SK-N-SH (cell line): ENCODE measurements at places on chromosomes 7 and 10. TPM values are rescaled to one million over a fixed set of nuclear protein-coding genes. Genes with fewer than 3 reads are reported as not detected.

Gene SMKR1
- 5.8 and 8.1 TPM in 2 replicates for polyA plus RNA-seq

Gene MARVELD1
- 53.0 and 53.8 TPM in 2 replicates for polyA plus RNA-seq

Gene HOXA3
- 0.15 TPM in 1 of 2 replicates, not detected in the other for polyA plus RNA-seq

Gene NPY4R2
- not detected in 2 replicates for polyA plus RNA-seq

Gene TUBAL3
- polyA plus RNA-seq, result not detected in 2 replicates

Gene GPR37
- 0.03 TPM in 1 of 2 replicates, not detected in the other for polyA plus RNA-seq

DNA sequence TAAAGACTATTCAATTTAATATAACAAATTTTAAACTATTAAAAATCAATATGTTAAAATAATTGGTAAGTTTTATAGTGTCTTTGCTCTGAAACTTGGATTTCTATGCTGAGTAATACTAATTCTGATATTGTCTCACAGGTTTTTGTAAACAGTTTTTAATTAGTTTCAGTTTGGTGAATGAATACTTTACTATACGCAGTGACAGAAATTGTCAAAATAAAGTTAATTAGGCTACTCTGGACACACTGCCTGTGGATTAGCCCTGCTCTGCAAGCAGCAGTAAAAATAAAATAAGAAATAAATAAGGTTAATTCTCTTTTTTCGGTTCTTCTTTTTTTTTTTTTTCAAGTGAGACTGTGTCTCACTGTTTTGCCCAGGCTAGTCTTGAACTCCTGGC lies 105.3 kb downstream of the ANKRD61 start:
- no peak for DNase-seq

- peak; percentile 24 for DNase-seq
Measured at GRCh38 chr10:76868098-76868977, 769.3 kb downstream of the KCNMA1 start.

DNA sequence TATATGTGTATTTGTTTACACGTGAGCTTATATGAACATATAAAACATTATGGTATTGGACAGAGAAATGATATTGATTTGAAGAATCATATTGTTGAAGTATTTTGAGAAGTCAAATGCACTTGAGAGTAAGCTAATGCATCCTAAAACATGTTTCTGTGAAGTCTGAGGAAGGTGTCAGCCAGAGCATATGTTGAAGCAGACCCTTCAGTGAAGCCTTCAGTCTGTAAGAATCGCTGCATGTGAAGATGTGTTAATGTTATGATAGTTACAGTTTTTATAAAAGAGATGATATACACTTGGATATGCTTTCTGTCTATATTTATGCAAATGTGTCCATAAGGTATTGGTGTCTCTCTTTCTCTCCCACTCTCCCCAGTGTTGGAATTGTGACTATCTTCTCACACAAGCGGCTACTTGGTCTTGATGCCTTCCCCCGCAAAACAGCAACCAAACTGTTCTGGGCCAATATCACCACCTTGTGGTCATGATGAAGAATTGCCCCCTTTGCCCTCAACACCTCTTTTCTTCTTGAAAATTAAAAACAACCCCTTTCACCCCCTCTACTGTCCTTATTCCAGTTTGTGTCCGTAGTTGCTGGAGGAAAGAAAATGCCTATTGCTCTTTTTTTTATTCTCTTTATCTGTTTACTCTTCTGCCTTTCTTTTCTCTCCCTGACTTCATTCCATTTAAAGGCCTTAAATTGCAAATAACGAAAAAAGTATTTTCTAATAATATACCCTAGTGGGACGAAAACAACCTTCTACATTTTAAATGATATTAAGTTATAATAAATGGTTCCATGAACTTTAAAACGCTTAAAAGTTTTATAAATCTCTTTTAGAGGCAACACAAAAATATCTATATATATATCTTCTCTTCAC lies 64.9 kb downstream of the IKZF1 start:
- peak; percentile 57 for DNase-seq

- no peak for DNase-seq
Measured at GRCh38 chr7:46786221-46786954, 795.5 kb downstream of the TNS3 start.

DNA sequence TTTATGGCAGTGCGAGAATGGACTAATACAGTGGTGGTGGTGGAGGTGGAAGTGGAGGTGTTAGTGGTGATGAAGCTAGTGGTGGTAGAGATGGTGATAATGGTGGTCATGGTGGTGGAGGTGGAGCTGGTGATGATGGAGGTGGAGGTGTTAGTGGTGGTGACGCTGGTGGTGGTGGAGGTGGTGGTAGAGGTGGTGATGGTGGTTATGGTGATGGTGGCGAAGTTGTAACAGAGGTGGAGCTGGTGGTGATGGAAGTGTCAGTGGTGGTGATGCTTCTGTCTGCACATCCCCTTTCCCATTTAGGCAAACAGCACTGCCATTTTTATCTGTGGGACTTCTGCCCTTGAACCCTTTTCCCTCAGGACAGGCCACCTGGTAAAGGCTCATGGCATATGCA lies 7.4 kb upstream of the PTPRN2 start:
- no peak for DNase-seq

- no peak for DNase-seq
Measured at GRCh38 chr7:139639563-139639962, 116.1 kb downstream of the CLEC2L start.

DNA sequence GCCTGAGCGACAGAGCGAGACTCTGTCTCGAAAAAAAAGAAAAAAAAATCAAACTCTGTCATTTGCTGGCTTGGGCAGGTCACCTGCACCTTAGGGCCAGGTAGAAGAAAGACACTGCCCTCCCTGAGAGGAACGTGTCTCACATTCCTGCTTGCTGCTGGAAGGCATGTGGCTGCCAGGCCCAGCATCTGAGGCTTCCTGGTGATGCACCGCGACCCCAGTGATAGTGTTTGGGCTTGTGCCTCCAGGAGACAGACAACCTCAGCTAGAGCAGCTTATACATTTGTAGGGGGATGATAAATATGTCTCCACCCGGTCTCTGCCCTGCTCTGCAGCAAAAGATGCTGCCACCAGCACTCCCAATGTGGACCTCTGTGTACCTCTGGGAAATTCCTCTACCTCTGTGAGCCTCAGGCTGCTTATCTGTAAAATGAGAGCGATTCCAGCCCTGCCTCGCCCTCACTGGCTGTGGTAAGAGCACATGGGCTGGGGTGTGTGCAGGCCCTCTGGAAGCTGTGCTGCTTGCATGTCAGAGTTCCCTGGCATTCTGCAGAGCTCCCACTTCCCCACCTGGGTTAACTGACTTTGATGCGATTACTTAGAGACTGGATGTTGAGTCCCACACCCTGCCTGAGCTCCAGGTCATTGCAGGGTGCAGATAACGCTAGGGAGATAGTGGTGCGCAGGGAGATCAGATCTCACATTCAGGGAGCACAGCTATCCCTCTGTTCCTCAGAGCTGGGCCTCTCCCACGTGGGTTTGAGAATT lies 19.9 kb downstream of the SLC29A3 start:
- DNase-seq, result peak; percentile 48

DNA sequence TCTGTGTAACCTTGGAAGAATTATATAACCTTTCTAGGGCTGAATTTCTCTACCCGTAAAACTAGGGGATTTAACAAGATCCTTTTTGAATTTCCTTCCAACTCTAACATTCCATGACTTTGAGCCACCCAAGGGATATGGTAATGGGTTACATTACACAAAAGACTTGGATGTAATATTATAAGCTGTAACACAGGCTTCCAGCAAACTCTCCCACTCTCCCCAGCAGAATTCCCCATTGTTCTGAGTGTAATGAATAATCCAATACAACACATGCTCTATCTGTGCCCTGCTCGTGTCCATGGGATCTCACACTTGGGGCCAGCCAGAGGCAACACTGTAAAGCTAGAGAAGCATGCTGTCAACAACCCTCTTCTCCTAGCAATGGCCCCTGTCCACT lies 790.6 kb upstream of the AUTS2 start:
- DNase-seq, result no peak

DNA sequence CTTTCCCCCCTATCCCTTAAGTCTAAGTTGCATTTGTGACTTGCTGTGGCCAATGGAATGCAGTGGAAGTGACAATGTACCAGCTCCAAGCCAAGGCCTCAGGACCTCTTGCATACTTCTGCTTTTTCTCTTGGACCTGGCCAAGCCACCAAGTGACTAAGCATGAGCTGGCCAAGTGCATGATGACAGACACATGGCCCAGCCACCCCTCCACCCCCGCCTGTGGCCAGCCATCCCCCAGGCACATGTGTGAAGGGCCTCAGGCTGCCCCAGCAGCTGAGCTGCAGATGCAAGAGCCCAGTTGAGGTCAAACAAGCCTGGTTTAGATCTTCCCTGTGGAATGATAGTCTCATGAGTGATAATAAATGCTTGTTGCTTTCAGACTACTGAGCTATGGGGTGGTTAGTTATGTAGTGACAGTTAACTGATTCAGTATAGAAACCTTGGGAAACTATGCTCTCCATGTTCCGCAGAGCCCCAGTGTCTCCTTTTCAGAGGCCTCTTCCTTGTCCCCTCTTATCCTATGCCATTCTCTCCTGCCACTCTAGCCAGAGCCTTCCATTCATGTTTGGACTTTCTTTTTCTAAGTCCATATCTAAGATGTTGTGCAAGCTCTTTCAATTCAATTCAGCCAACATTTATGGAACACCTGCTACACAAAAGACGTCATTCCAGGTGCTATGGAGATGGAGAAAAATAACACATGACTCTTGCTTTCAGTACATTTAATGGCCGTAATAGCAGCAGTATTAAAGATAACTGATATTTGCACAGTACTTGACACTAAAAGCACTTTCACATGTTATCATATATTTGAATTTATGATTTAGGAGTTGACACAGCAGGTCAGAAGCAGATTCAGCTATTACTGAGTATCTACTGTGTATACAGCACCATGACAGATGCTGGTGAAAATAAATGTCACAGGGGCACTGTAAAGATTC lies 55.5 kb upstream of the LOXL4 start:
- no peak for DNase-seq

DNA sequence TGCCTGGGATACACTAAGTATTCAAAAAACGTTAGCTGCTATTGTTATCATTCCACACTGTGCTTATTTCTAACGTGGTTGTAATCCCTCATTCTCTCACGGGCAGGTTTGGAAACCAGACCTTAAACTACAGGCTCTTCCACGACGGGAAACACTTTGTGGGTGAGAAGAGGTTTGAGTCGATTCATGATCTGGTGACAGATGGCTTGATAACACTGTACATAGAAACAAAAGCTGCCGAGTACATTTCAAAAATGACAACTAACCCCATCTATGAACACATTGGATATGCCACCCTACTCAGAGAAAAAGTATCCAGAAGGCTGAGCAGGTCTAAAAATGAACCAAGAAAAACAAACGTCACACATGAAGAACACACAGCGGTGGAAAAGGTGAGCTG lies 163.2 kb upstream of the PRR15 start:
- no peak for DNase-seq

DNA sequence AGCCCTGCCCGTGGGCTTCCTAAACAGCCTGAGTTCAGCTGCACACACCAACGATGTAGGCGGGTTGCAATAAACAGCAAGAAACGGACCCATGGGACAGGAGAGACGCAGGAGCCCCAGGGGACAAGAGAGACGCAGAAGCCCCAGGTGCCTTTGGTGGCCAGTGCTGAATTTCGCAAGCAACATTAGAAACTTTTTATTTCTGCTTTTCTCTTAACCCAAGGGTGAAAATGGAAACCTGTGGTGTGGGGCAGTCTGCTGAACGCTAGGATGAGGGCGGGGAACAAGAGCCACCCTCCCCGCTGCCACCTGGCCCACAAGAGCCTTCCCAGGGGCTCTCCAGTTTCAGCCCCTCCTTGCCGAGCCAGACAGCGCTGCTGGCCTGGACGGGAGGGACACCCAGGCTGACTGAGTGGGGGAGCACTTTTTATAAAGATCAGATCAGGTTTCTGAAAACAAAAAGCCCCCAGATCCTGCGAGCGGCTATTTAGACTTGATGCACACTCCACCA lies 20.0 kb upstream of the GPR146 start:
- no peak for DNase-seq
